ENCODE measurements at places on chromosomes 2 and 18.

GRCh38 chr2:223203971-223204929 is 152.3 kb downstream of the KCNE4 start:
- DNase-seq = no peak

- DNase-seq = no peak
Observed at GRCh38 chr2:160628811-160629210, 135.2 kb upstream of the RBMS1 start.

DNA sequence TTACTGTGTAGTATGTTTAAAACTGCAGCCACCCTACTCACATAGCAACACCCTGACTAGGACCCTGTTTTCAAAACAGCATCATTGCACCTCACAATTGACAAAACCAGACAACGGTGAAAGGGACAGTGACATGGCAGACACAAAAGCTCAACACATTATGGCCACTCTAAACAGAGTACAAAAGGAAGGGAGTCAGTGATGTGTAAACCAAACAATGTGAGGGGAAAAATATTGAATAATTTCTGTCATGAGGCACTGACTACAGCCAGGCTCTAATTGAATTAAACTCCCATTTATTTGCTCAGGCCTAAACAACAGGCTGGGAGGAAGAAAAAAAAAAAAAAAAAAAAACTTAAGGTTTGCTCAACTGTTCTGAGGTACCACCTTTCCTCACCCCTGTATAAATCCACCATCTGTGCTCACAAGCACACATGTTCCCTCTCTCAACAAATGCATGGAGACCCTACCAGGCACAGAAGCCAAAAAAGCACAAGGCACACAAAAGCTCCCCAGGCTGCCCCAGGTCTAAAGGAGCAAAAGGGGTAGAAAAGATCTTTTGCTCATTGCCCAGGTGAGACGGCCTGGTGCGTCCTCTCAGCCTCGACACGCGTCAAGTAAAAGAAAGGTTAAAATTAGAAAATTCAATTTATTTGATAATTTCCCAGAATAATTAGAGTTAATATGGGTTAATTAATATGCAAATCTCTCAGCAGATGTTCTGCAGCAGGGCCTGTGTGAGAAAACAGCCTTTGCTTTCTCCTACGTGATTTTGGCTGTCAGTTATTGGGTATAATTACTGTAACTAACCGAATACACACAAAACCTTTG is 80.9 kb downstream of the ZEB2 start:
- no peak for DNase-seq

GRCh38 chr2:33210626-33211025 is 263.9 kb downstream of the LTBP1 start:
- no peak for DNase-seq

DNA sequence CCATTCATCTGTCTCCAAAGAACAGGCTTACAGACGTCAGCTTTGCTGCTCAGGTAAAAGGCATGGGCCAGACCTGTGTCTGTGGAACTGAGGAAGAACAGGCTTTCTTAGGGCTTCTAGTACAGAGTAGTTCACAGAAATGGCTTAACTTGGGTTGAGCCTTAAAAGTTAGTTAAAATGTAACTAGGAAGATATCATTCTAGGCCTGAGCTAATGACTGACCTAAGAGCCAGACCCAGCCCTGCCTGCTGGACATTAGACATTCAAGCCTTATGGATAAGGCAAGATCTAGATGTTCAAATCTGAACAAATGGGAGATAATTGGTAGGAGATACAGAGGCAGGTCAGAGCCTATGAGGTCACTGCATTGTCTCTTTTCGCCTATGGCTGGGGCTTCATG is 73.9 kb upstream of the SLC14A2 start:
- no peak for DNase-seq

- no peak for DNase-seq
Observed at GRCh38 chr18:27843783-27844777, 332.9 kb downstream of the CDH2 start.

DNA sequence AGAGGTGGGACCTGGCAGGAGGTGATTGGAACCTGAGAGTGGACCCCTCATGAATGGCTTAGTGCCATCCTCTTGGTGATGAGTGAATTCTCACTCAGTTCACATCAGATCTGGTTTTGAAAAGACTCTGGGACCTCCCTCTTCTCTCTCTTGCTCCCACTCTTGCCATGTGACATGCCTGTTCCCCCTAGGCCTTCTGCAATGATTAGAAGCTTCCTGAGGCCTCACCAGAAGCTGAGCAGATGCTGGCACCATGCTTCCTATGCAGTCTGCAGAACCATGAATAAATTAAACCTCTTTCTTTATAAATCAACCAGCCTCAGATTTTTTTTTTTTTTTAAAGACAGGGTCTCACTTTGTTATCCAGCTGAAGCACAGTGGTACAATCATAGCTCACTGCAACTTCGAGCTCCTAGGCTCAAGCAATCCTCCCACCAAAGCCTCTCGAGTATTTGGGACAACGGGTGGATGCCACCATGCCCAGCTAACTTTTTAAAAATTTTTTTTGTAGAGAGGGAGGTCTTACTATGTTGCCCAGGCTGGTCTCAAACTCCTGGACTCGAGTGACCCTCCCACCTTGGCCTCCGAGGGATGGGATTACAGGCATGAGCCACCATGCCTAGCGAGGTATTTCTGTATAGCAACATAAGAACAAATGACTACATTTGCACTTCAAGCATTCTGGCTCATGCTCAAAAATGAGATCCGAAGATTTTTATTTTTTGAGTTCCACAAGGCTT is 2.0 kb upstream of the ZFAND2B start:
- no peak for DNase-seq

DNA sequence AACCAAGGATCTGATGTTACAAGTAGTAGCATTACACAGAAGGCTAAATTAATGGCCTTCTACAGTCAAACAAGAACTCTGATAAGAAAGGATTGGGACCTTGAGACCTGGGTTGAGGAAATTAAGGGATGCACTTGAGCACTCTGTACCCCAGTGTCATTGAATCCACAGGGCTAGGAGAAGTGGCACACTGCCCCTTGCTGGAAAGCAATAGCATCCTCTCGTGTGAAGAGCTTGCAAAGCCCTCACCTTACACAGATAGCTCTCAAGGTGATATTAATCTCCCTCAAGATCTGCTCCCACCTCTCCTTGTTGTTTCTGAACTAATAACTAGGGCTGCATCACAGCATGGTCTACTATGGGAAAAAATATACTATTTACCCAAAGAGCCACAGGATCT is 26.5 kb upstream of the CHST9 start:
- DNase-seq = no peak

GRCh38 chr2:107633580-107634147 is 193.0 kb upstream of the RGPD4 start:
- no peak for DNase-seq

- no peak for DNase-seq
Observed at GRCh38 chr18:56246916-56247315, 391.5 kb downstream of the TXNL1 start.

- DNase-seq = no peak
Observed at GRCh38 chr2:205139822-205140463, 542.4 kb upstream of the NRP2 start.

GRCh38 chr2:47206181-47206580 is 51.1 kb upstream of the STPG4 start:
- no peak for DNase-seq

DNA sequence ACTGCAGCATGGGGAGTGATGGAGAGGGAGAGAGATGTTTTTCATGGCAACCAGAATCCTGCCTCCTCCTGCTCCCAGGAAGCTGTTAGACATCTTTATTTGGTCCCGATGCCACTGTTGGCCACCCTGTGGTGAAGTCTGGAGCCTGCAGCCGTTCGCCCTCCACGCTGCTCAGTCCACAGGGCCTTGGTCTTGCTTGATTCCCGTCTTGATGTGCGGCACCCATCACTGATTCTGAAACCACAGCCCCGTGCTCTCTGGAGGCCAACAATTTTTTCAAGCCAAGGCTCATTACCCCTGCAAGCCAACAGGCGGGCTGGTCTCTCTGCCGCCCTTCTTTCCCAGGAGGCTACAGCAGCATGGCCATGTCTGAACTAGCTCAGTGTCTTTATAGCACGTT is 24.5 kb downstream of the SIGLEC15 start:
- no peak for DNase-seq

DNA sequence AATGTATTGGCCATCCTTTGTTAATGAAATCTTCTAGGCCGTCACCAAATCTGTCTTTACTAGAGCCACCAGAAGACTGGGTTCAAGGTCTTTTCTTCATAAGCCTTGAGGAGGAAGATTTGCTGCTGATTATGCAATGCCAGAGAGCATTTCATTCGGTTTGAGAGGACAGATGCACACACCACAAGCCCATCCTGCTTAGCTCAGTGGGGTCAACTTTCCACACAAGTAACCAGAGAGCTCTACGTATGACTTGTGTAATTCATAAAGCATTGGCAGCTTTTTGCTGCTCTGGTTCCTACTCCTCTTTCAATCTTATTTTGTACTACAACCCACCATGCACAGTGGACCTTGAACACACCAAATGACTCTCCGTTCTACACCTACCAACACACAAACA is 106.9 kb downstream of the OSR1 start:
- no peak for DNase-seq

DNA sequence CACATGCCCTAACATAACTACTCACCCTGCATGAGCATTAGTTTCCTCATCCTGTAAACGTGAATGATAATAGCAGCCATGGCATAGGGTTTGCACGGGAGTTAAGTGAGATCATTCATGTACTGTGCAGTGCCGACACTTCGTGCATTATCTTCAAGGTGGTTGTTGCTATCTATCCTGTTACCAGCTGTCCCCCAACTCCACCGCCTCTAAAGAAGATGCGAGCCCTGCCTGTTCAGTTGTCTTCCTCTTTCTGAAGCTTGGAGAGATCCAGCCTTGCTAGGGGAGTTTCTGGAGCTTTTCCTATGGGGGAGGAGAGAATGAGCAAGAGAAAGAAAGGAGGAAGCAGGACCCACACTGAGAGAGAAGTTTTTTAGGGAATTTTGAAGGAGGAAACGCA is 34.4 kb downstream of the YPEL5 start:
- no peak for DNase-seq

- DNase-seq = peak; percentile 16
Observed at GRCh38 chr18:35143622-35144596, 96.9 kb upstream of the ZNF397 start.
